ENCODE measurements at places on chromosomes 4 and X.

DNA sequence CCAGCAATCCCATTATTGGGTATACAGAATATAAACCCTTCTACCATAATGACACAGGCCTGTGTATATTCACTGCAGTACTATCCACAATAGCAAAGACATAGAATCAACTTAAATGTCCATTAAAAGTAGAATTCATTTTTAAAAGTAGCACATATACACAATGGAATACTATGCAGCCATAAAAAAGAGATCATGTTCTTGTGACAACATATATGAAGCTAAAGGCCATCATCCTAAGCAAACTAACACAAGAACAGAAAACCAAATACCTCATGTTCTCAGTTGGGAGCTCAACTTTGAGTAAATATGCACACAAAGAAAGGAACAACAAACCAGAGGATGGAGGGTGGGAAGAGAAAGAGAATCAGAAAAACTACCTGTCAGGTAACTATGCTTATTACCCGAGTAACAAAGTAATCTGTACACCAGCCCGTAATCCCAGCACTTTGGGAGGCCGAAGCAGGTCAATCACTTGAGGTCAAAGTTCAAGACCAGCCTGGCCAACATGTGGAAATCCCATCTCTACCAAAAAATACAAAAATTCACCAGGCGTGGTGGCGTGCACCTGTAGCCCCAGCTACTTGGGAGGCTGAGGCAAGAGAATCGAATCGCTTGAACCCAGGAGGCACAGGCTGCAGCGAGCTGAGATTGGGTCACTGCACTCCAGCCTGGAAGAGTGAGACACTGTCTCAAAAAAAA lies 22.8 kb downstream of the DHX15 start:
- DNase-seq: no peak

DNA sequence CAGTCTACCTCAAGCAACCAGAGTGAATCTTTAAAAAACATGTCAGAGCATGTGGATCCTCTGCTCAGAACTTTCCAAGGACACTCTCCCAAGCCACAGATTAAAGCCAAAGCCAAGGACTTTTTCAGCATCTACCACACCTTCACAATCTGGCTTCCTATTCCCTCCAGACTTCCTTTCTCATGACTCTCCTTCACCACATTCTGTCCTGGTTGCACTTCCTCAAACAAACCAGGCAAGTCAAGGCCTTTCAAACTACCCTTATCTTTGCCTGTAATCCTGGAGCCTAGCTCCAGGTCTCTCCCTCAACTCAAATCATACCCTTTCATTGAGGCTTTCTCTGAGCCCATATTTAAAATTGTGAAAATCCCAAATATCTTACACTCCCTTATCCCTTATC lies 191.6 kb upstream of the GALNTL6 start:
- DNase-seq: no peak

- no peak for DNase-seq
These were observed 22.5 kb downstream of the PDK3 start for GRCh38 chrX:24487571-24487970.

DNA sequence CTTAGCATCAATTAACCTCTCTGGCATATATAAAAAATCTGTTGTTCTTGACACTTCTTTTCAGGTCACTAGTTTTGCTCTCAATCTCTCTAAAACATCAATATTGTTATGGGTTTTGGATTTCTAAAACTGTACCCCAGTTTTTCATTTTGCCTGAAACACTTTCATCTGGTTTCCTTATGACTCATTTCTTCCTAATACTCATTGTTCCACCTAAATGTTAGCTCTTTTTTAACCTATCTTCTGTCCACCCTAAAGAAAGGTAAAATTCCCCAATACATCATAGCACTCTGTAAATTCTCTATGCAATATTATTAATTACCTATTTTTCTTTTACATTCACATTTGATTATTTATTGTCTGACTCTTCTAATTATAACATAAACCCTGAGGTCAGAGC lies 575.5 kb upstream of the NDST4 start:
- no peak for DNase-seq

DNA sequence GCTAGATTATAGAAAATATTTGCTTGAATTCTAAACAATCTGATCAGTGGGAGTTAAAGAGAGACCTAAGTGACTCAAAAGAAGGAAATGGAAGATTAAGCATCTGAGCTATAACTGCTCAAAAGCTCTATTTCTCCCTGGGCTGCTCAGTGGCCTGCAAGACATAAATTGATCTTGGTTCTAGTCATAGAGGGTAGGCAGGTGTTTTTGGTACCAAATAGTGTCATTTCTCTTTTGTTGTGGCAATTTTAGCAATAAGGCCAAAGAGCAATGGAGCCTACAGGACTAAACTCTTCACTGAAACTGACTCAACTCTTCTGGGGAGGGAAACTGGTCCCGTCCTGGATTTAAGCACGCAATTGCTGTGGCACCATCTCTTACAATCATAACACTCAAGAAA lies 33.9 kb upstream of the BMP2K start:
- no peak for DNase-seq

GRCh38 chr4:105025263-105026017 lies 121.2 kb upstream of the TET2 start:
- no peak for DNase-seq

DNA sequence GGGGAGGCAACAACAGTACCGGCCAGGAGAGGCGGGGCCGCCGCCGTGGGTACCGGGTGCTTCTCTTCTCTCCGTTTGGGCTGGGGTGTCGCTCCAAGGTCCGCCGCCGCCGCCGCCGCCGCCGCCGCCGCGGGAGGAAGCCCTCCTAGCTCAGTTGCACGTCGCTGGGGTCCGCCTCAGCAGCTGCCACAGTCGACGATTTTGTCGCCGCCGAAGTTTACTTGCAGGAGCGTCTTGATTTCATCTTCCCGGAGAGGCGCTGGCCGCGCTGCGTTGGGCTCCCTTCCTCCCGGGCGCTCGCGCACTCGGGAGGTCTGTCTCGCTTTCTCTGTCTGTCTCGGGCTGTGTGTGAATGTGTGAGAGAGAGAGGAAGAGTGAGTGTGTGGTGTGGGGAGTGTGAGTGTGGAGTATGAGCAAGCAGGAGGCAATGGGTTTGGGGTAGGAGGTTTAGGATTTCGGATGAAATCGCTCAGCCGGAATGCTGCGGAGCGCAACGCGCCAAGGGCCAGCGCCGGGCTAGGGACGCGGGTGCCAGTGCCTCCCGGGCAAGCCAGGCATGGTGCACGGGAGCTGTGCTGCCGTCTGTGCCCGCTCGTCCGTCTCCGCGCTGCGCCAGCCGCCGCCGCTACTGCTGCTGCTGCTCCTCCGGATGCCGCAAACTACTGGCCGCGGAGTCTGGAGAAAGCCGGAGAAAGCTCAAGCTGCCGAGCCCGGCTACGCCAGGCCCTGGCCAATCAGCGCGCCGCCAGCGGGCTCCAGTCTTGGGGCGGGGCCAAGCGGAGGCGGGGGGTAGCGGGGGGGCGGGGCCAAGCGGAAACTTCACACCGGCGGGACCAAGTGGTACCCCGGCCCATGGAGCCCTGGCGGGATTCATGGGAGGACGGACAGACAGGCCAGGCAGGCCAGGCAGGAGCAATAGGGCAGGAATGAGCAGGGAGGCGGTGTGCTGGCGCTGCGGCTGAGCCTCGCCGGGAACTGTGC lies at the start of gene PCDH19:
Gene PCDH19, minus strand, starts transcription at position 664 of the 981 bp plus-strand sequence. CDS start 1,676 bp downstream, outside the sequence.
- peak; percentile 77 for DNase-seq

DNA sequence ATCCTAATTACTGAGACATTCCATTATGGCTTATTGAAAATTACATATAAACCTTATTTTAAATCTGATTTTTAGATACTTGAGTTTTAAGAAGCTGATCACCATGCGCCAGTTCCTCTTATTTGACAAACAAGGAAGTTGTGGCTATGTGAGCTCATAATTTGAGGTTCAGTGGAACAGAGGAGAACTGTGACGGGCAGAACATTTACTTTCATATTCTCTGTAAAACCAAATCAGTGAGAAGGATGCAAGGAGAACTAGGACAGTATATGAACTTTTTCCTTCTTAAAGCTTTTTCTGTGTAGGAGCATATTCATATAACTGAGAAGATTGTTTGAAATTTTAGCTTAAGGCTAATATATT lies 25.3 kb downstream of the STIM2 start:
- no peak for DNase-seq

DNA sequence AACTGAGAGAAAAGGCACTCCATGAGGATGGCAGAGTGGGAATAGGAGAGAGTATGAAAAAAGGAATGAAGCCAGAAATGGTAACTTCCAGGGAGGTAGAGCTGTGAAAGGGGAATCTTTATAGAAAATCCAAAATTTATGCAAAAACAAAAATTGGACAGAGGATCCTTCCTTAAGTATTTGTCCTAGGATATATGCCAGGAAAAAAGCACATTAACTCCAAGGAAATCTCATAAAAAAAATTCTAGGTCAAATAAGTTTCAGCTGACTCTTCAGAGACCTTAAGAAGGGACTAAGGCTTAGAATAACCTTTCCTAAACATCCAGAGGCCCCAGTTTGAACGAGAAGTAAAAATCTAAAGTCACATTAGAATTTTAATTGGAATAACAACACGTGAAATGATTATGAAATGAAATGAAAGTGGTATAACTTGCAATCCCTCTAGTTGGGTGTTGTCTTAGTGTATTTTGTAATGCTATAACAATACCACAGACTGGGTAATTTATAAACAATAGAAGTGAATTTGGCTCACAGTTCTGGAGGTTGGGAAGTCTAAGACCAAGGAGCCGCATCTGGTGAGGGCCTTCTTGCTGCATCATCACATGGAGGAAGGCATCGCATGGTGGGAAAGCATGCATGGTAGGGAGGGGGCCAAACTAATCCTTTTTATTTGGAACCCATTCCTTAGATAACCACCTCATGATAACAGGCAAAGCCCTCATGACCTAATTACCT lies 145.4 kb upstream of the RXFP1 start:
- no peak for DNase-seq

DNA sequence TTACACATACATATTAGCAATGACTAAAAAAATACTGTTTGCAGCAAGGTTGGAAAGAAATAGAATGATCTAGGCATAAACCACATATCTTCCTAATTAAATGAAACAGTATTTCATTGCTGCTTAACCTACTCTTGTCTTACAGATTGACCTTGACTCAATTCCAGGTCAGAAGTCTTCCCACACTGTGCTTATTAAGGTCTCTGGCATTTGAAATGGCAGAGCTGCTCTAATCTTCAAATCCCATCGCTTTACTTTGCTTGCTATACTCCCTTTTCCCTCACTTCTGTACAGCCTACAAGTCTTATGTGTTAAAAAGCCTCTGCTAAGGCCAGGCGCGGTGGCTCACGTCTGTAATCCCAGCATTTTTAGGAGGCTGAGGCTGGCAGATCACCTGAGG lies 424.5 kb downstream of the RPA4 start:
- DNase-seq: no peak

DNA sequence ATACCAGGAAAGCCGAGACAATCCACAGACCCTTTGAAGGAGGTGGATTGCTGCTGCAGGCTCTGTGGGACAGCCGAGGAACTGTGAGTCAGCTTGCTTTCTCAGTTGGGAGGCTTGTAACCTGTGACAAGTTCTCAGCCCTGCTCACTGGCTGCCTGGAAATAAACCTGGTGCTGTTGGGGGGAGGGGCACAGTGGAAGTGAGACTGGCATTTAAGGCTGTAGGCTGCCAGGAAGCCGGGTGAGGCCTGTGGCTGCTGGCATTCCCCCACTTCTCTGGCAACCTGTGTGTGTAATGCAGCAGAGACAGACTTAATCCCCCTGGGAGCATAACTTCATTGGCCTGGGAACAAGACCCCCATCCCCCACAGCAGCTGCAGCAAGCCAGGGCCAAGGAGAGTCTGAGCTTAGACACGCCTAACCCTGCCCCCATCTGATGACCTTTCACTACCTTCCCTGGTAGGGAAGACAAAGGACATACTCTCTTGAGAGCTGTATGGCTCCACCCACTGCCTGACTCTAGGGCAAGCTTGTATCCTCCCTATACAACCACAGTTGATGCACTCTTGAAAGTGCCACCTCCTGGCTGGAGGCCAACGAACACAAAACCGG lies 64.1 kb downstream of the ALPK1 start:
- DNase-seq: no peak

DNA sequence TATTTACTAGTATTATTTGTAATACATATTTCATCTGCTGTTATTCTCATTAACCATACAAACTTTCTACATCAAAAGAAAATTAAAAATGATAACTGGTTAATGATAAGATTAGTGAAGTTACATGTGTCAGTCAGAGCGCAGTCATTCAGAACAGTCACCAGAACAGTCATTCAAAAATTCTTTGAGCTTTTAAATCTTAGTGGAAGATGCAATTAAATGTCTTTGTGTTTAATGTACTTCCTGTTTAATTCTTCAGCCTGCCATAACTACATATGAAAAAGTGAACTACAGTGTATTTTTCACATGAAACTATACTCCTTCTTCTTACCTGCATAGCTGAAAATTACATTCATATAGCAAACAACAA lies 179.7 kb upstream of the NDST4 start:
- DNase-seq: no peak

GRCh38 chr4:99811850-99812249 lies 4.8 kb upstream of the DAPP1 start:
- no peak for DNase-seq

GRCh38 chrX:14729058-14729457 lies 143.8 kb downstream of the FANCB start:
- DNase-seq: no peak

DNA sequence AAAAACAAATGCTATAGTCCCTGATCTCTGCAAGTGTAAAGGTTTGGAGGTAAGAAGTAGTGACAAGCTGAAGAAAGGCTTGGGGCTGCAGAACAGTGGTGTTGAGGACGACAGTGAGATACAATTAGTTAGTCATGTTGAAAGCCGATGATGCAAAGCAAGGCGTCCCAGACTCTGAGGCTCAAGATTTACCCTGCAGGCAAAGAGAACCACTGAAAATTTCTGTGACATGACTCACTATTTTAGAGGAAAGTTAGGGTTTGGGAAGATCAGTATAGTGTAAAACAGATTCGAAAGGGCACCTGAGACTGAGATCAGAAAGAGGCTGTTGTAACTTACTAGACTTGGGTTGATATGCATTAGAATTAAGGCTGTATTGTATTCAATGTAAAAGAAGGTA lies 281.3 kb upstream of the FTHL17 start:
- DNase-seq: no peak

DNA sequence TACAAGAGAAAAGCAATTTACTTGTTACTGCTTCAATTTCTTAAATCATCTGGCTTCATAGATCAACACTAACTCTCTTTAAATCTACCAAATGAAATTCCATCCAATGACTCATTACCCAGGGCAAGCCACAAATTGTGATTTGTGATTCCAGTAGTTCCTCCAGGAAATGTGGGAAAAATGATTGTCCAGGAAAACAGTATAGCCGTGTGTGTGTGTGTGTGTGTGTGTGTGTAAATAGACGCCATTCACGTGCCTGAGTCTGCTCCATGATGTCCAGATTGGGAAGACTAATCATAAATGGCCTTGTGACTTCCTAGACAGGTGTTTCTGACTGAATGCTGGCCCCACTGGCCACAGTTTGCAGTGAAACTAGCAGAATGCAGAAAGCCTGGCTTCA lies 121.3 kb downstream of the HS6ST2 start:
- DNase-seq: no peak

GRCh38 chrX:48784726-48785125 lies 1.7 kb upstream of the GATA1 start:
- no peak for DNase-seq
